ENCODE measurements at places on chromosomes 16 and 17. TPM values are rescaled to one million over a fixed set of nuclear protein-coding genes. Genes with fewer than 3 reads are reported as not detected.

Gene AANAT
- not detected for total RNA-seq

Gene AGRP
- total RNA-seq: not detected

Gene OSGIN1
- 2.3 TPM for total RNA-seq

Gene PRR29
- under 0.01 TPM for total RNA-seq

Gene SLC13A2
- not detected for total RNA-seq

Gene FKBP10
- total RNA-seq: 330 TPM

Gene FBXO39
- total RNA-seq: 1.9 TPM

Gene NAT9
- total RNA-seq: 26.4 TPM

Gene STARD3
- total RNA-seq: 39.5 TPM

Gene RNF227
- total RNA-seq: 29.2 TPM

Gene CLDN6
- not detected for total RNA-seq

Gene SSTR5
- total RNA-seq: not detected

Gene LGALS9C
- not detected for total RNA-seq

Gene XPO6
- 106 TPM for total RNA-seq

Gene ESRP2
- total RNA-seq: 0.53 TPM

Gene SOST
- not detected for total RNA-seq

Gene INCA1
- total RNA-seq: under 0.01 TPM

Gene EDC4
- total RNA-seq: 59.7 TPM

Gene FBXW10B
- total RNA-seq: not detected

Gene CCL4
- not detected for total RNA-seq

Gene USP31
- 6.7 TPM for total RNA-seq
